Mesothelial cell of epicardium (in vitro differentiated cells): ENCODE measurements at places on chromosomes 13 and 19.

DNA sequence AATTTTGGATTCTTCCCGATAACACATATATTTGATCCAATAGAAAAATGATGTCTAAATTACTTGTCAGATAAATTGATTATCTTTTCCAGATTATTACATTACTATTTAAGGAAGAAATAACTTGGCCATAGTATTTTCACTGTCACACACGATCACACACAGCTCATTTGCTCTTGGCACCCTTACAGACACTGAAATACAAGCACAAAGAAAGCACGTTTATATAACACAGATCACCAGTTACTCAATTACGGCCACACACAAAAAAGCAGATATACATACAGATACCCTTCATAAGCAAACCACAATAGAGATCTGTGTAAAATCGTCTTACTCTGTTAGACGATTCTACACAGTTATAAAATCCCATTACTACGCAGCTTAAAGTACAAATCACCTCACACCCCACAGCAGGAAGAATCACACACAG, 716 bp upstream of the ZNF420 start:
- no peaks in the 10 kb centered on the region for H3K27me3 ChIP-seq
- peaks cover 33% of the 10 kb centered on the region for H3K36me3 ChIP-seq
- peak overlapping the region; percentile 92 for H3K27ac ChIP-seq
- DNase-seq = no peak
- H3K4me1 ChIP-seq = peaks cover 15% of the 10 kb centered on the region

DNA sequence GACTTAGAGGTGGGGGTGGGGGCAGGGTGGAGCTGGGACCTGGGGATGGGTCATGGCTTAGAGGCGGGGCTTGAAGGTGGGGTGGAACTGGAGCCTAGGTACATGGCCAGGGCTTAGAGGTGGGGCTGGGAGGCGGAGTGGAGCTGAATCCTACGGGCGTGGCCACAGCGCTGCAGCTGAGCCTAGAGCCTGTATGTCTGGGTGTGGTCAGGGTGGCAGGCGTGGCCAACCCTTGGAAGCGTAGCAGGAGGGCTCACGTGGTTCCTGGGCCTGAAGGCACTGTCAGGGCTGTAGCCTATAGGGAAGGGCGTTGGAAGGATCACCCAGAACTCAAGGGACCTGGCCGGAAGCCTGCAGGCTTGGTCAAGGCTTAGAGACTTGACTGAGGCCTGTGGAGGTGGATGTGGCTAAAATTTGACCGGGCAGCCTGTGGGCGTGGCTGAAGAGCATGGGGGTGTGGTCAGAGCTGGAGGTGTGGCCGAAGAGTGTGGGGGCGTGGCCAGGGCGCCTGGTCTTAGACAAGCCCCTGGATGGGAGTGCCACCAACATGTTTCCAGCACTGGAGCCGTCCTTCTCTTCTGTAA, 24.3 kb downstream of the COLGALT1 start:
- no peak overlapping the region for H3K27ac ChIP-seq
- no peak for DNase-seq
- H3K4me1 ChIP-seq = peaks cover 2% of the 10 kb centered on the region
- H3K36me3 ChIP-seq = peaks cover 27% of the 10 kb centered on the region
- no peak overlapping the region for H3K4me3 ChIP-seq

DNA sequence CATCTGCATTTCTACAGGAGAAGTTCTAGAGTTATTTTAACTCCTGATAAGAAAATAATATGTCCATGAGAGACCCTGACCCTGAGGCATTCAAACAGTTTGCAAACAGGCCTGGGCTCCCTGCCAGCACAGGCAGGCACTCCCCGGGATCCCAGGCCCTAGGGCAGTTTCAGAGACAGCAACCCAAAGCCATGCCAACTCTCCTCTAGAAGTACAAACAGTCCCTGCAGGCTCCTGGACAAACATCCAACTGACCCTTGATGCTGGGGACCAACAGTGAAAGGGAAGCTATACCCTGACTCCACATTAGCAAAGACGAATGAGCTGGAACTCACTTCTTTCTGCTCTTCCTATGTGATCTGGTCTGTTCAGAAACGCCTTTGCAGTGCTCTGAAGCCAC, 44.8 kb downstream of the CCDC70 start:
- DNase-seq = no peak
- no peak overlapping the region for H3K4me3 ChIP-seq
- no peaks in the 10 kb centered on the region for H3K27me3 ChIP-seq
- peaks cover 16% of the 10 kb centered on the region for H3K4me1 ChIP-seq
- H3K27ac ChIP-seq = peak overlapping the region; percentile 57

- no peaks in the 10 kb centered on the region for H3K4me1 ChIP-seq
- H3K27me3 ChIP-seq = peaks cover 4% of the 10 kb centered on the region
- no peak for DNase-seq
Observed at GRCh38 chr19:35608251-35608650, 4.3 kb upstream of the HAUS5 start.

DNA sequence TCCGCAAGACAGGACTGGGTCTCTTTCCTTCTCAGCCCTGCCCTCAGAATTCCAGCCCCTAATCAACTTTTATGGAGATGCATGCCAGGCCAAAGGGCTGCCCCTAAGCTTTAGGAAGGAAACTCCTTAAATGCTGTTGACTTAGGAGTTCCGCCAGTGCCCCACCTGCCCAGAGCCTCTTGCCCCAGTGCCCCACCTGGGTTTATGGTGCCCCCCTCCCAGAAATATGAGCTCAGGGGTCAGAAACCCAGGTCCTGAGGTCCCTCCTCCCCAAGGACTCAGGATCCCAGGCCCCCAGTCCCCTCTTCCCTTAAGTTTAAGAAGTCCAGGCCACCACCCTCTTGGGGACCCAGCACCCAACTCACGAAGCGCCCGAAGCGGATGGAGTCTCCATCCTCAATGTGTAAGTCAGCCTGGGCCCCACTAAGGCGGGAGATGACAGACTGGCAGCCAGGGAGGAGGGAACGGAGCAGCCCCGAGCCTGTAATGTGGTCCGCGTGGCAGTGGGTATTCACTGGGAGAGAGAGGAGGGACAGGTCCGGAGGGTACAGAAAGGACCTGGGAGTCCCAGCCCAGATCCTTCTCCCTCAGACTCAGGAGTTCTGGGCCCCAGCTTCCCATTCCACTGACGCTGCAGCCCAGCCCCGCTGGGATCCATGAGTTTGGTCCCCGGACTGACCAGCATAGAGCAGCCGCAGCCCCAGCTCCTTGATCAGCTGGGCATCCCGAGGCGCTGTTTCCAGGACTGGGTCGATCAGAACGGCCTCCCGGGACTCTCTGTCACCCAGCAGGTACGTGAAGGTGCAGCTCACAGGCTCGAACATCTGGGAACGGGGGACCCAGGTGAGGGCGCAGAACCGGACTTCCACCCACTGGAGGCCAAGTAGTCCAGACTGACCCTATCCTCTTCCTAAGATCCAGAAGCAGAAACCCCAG, 897 bp downstream of the ETHE1 start:
- no peaks in the 10 kb centered on the region for H3K36me3 ChIP-seq
- H3K27ac ChIP-seq = peak overlapping the region; percentile 83
- H3K27me3 ChIP-seq = no peaks in the 10 kb centered on the region
- peak overlapping the region; percentile 87 for H3K4me3 ChIP-seq

DNA sequence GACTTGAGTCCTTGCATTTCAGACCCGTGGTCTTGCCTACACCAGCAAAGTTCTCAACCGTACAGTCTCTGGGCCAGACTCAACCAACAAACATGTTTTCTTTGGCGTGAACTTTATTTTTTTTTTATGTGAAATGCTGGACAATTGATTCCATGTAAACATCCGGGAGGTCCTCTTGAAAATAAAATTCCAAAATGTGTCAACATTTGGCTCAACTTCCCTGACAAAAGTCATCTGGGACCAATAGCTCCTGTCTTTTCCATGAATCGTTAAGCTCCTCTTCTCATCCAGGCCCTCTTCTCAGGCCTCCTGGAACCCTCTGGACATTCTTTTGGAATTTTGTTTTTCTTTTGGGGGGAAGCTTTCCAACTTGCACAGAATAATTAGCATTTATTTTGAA, 2.7 kb downstream of the ALDH16A1 start:
- H3K4me1 ChIP-seq = peaks cover 12% of the 10 kb centered on the region
- peak overlapping the region; percentile 10 for H3K4me3 ChIP-seq
- peaks cover 2% of the 10 kb centered on the region for H3K36me3 ChIP-seq
- H3K27ac ChIP-seq = no peak overlapping the region
- no peaks in the 10 kb centered on the region for H3K27me3 ChIP-seq
- no peak for DNase-seq

DNA sequence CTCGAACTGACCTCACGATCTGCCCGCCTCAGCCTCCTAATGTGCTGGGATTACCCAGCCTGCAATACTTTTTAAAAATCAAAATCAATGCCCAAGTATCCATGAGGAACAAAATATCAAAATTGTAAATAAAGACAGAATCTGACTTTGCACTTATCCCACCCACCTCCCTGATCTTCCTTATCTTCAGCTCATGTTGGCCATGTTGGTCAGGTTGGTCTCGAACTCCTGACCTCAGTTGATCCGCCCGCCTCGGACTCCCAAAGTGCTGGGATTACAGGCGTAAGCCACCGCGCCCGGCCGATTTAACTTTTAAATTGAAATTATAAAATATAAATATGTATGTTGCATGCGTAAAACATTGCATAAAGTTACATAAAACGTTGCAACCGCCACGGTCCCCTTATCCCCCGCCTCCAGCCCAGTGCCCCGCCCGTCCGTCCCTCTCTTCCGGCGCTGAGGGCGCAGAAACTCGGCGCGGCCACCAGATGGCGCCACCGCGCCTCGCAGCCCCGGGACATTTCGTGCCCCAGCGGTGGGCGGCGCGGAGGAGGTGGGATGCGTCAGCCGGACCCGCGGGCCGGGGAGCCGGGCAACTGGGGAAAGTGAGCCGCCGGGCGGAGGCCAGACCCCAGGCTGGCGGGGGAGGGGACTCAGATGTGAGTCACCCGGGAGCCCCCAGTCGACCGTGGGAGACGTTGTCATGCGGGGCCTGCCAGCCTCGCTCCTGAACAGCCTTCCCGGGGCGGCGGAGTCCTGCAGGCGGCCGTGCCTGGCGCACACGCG, 1.5 kb upstream of the GADD45B start:
- H3K36me3 ChIP-seq = no peaks in the 10 kb centered on the region
- H3K27ac ChIP-seq = peak overlapping the region; percentile 96
- peak; percentile 95 for DNase-seq
- peaks cover 24% of the 10 kb centered on the region for H3K4me1 ChIP-seq
